Renal cortex interstitium (tissue), 15 donors: ENCODE measurements at places on chromosomes 2 and 18. TPM values are rescaled to one million over a fixed set of nuclear protein-coding genes. Genes with fewer than 3 reads are reported as not detected.

GRCh38 chr2:180983468-180984242, 3.2 kb downstream of the UBE2E3 start:
- peak; percentile 71 for DNase-seq

DNA sequence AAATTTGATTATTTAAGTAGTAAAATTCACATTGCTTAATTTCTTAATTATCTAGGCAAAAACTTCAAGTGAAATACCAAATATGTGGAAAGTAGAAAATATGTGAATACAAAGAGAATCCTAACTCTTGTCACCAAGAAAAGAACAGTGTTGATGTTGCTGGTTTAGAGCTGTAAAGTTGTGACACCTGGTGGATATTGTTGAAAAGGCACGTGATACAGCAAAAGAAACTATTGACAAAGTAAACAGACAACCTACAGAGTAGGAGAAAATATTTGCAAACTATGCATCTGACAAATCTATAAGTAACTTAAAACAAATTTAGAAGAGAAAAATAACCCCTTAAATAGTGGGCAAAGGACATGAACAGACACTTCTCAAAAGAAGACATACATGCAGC, 25.6 kb upstream of the ZC3H15 start:
- no peak for DNase-seq

DNA sequence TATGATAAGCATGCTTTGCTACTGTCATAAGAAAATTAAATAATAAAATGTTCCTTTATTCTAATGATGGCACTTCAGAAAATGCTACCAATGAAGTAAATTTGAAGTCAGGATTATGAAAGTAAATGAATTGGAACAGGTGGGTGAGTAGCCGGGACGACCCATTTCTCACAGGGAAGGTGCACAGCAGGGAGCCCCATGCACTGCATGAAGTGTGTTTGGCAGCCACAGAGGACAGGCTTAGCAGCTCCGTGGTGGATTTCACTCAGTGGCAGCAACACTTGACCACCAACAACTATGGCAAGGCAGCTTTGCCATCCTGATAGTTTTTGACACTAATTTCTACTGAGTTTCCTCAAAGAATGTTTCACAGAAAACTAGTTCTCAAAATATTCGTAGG, 146.3 kb downstream of the ATL2 start:
- no peak for DNase-seq

- DNase-seq, result no peak
Observed at GRCh38 chr2:24153478-24153877, 21.4 kb upstream of the FAM228A start.

The OTOS gene
- 0.43 TPM for polyA plus RNA-seq
